ENCODE measurements at places on chromosomes 1 and 21.

DNA sequence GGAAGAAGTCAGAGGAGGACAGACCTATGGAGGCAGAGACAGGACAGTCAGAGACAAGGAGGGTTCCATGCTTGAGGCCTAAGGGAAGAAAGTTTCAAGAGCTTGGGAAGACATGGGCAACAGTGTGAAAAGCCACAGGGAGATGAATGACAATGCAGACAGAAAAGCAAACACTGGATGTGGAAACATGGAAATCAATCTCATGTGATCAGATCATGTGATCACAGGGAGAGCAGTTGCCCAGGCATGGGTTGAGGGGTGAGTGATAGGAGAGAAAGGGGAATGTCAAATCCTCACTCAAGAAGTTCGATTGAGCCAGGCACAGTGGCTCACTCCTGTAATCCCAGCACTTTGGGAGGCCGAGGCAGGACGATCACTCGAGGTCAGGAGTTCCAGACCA, 17.2 kb downstream of the PTAFR start:
- DNase-seq: no peak

GRCh38 chr21:31558189-31558961, 101.1 kb upstream of the SOD1 start:
- DNase-seq: peak; percentile 70

DNA sequence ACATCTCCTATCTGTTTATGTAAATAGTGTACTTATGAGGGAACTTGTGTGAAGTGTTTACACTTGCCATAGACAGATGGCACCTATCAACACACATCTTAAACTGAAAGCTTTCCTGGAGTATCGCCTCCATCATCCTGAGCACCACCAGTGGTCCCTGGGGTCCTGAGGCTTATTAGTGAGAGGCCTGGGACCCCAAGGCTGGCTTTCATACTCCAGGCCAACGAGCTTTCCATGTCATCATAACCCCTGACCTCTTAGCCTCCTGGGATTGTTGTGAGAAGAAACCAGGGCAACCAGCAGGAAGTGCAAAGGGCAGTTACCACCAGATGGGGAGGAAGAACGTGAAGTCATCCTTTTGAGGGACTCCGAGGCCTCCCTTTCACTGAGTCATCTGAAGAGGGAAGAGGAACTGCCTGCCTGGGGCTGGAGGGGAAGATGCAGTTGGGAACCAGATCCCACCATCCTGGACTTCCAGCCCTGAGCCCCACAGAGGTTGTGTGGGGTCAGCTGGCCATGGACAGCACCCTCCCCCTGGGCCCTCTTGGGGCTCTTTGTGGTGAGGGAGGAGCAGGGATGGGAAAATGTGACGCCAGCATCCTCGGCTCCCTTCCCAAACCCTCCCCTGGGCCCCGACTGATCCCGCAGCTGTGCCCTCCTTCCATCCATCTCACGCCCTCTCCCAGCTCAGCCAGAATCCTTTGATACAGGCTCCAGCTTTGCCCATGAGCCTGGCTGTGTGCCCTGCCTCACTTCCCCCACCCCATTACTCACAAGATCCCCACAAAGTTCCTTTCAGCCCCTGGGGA, 5.8 kb downstream of the INKA2 start:
- no peak for DNase-seq

- no peak for DNase-seq
Measured at GRCh38 chr1:82160903-82161302, 360.2 kb downstream of the ADGRL2 start.

DNA sequence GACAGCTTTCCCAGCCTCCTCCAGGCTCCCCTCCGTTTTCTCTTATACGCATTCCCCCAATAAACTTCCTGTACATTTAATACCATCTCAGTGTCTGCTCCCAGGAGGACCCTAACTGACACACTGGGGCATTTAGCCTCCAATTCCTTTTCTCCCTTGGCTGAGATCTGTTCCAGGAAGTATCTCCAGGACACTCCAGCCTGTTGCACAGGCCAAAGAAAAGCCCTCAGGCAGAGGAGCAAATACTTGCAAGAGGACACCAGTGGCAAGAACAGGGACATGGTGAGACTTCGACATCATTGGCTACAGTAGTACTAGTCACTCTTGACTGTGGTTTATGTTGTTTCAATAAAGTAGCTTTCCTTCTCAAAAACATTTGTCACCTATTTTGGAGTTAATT, 4.7 kb upstream of the SYNJ1 start:
- no peak for DNase-seq

DNA sequence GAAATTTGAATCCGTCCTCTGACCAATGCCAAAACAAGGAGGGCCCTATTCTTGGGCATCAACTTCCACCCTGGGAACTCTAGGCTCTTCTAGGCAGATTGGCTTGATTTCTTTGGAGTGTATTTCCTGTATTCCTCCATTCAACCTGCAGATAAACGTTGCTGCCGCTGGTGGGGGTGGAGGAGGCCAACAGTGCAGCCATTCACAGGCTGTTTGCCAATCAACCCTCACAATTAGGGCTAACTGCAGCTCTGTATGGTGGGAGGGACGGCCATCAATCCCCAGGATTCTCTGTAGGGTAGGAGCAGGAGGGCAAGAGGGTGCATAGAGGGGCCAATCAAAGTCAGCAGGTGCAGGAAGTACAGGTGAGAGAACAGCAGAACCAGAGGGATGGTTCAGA, 273.1 kb upstream of the PROX1 start:
- DNase-seq: no peak

DNA sequence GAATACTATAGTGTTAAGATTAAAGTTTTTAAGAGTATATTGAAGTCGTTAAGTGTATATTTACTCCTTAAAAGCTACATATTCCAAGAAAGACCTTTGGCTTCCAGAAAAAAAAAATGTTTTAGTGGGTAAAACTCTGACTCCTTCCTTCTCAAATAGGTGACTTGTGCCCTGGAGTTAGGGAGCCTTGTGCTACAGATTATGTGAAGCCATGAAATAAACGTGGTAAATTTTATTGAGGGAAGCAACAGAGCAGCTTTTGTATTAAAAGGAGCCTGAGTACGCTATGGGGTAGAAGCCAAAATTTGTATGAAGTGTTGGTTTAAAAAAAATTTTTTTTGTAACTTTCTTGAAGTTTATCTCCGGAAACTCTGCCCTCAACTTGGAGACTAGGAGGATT, 994 bp downstream of the RO60 start:
- no peak for DNase-seq

GRCh38 chr1:70319750-70320149, 34.8 kb downstream of the ANKRD13C start:
- no peak for DNase-seq

- DNase-seq: no peak
Measured at GRCh38 chr1:157173900-157174410, 35.8 kb upstream of the ETV3 start.

DNA sequence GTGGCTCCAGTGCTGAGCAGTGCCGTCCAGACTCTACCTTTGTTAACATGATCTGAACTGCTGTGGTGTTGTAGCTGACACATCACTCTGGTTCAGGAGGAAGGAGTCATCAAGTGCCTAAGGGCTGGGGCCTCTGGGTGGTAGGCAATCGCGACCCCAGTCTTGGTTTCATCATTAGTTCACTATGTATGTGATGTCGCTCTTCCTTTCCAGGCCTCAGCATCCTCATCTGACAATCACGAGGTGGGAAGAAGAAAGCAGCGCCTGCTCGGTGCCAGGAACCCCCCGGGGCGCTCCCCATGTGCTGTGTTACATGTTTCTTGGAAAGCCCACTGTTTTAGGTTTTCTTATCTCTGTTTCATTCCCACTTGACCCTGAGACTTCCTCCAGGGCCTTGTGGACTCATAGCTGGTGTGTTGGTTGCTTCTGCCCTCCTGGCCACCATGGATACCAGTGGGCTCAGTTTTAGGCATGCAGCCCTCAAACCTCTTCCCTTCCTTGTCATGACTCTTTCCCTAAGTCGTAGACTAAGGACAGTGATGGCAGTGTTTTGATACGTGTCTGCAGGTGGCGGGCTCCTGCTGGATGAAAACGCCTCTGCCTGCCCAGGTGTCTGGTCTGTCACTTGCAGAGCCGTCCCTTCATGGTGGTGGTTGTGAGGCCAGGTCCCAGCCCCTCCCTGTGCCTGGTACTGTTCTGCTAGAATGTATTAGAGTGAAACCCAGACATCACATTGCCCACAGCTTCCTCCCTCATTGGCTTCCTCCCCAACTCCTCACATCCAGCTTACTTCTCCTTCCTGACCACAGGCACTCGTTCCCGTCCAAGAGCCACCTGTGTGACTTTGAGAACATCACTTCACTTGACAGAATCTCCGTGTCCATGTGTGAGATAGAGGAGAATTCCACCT, 17.2 kb upstream of the FOXO6 start:
- no peak for DNase-seq

GRCh38 chr1:32811917-32812316, 5.2 kb downstream of the YARS1 start:
- no peak for DNase-seq

GRCh38 chr1:195939844-195940243, 668.4 kb downstream of the KCNT2 start:
- no peak for DNase-seq

DNA sequence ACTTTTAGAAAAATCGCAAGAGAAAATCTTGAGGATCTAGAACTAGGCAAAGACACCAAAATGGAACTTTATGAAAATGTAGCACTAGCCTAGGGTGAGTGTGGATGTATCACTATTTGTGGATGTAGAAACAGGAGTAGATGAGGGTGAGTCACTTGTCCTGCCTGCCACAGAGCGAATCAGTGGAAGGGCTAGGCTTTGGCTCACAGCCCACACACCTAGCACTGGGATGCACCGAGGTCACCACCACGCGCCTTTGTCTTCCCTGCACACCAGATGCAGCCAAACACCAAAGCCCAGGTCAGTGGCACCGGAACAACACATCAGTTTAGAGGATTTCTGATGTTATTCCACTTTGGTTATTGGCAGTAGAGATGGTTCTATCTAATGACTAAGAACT, 38.2 kb downstream of the PKNOX1 start:
- DNase-seq: no peak

GRCh38 chr1:28243685-28244311, 7.9 kb downstream of the ATP5IF1 start:
- no peak for DNase-seq

DNA sequence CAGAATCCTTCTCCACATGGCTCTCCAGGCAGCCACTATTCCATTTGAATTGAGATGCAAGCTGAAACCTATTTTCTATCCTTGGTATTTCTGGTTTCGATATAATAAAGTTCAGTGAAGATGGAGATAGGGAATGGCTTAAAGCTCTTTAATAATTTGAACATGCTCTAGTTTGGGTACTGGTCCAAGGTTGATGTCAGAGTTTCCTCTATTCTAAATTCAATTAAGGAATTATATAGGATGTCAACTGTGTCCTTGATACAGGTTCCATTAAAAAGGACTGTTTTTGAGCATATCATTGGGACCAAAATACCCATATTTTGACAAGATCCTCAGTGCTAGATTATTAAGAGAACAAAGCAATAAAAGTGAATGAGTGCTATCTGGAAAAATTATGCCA, 245.3 kb downstream of the SPATA17 start:
- DNase-seq: no peak

GRCh38 chr1:239893127-239893731, 198.5 kb upstream of the FMN2 start:
- no peak for DNase-seq

- no peak for DNase-seq
Measured at GRCh38 chr1:245710961-245711903, 556.4 kb downstream of the KIF26B start.

DNA sequence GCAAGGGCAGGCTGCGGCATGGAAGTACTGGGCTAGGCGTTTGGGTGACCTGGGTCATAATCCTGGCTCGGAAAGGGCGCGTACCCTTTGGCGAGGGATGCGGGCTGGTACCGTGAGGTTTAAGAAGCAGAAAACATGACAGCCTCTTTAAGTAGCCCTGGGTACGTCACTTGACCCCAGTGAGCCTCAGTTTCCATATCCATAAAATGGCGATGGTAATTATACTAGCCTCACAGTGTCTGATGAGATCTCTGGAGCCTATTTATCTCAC, 700 bp downstream of the PIGV start:
- DNase-seq: no peak

DNA sequence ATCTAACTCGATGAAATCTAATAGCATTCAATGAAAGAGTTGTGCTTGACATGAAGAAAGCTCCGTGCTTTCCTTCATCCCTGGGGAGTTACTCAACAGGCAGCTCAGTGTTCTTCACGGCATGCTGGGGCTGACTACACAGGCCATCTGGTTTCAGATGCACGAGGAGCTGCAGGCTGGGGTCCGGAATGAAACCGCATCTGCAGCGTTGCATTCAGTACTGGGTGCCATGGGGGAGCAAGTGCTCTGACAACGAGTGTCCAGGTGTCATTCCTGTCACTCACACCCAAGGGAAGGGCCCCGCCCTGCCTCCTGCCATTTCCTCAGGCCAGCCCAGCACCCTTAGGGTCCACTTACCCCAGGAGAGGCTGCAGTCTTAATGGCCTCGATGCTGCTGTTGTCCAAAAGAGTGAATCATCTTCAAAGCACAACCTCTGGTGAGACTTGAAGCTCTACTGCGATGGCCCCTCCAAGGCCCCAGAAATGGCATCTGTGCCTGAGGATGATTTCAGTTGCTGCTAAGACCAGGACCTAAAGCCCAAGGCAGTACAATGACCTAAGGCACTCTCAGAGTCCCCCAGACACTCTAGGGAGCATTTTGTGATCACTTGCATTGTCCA, 61.4 kb downstream of the STUM start:
- DNase-seq: no peak

GRCh38 chr21:35801391-35801790, 258.9 kb downstream of the SETD4 start:
- DNase-seq: no peak
